ENCODE measurements at places on chromosomes 16 and 17.
A peak's percentile ranks its signal among the peaks of the same experiment; 100 is the strongest.

DNA sequence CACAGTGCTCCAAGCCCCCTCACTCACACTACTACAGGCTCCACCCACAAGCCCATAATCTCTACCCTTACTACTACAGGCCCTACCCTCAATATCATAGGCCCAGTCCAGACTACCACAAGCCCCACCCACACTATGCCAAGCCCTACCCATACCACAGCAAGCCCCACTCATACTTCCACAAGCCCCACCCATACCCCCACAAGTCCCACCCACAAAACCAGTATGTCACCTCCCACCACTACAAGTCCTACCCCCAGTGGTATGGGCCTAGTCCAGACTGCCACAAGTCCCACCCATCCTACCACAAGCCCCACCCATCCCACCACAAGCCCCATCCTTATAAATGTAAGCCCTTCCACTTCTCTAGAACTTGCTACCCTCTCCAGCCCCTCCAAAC, 13.8 kb downstream of the RIPOR1 start:
- H3K27me3 ChIP-seq, result no peaks in the 10 kb centered on the region
- H3K36me3 ChIP-seq, result no peaks in the 10 kb centered on the region
- DNase-seq, result no peak
- H3K27ac ChIP-seq, result no peak overlapping the region
- H3K4me1 ChIP-seq, result peaks cover 13% of the 10 kb centered on the region
- H3K4me3 ChIP-seq, result no peak overlapping the region

GRCh38 chr16:53154513-53154912, 99.7 kb downstream of the CHD9 start:
- H3K4me1 ChIP-seq, result no peaks in the 10 kb centered on the region
- H3K36me3 ChIP-seq, result no peaks in the 10 kb centered on the region
- no peak overlapping the region for H3K4me3 ChIP-seq
- no peaks in the 10 kb centered on the region for H3K27me3 ChIP-seq
- no peak for DNase-seq
- no peak overlapping the region for H3K27ac ChIP-seq

- DNase-seq, result no peak
- H3K27me3 ChIP-seq, result no peaks in the 10 kb centered on the region
- H3K36me3 ChIP-seq, result no peaks in the 10 kb centered on the region
- no peak overlapping the region for H3K4me3 ChIP-seq
- peaks cover 7% of the 10 kb centered on the region for H3K4me1 ChIP-seq
Observed at GRCh38 chr17:50363217-50364060, 9.5 kb downstream of the MRPL27 start.

- no peak for DNase-seq
- H3K36me3 ChIP-seq, result no peaks in the 10 kb centered on the region
- no peaks in the 10 kb centered on the region for H3K27me3 ChIP-seq
- peaks cover 6% of the 10 kb centered on the region for H3K4me1 ChIP-seq
- H3K4me3 ChIP-seq, result no peak overlapping the region
Observed at GRCh38 chr17:40188694-40189093, 11.4 kb downstream of the RAPGEFL1 start.

DNA sequence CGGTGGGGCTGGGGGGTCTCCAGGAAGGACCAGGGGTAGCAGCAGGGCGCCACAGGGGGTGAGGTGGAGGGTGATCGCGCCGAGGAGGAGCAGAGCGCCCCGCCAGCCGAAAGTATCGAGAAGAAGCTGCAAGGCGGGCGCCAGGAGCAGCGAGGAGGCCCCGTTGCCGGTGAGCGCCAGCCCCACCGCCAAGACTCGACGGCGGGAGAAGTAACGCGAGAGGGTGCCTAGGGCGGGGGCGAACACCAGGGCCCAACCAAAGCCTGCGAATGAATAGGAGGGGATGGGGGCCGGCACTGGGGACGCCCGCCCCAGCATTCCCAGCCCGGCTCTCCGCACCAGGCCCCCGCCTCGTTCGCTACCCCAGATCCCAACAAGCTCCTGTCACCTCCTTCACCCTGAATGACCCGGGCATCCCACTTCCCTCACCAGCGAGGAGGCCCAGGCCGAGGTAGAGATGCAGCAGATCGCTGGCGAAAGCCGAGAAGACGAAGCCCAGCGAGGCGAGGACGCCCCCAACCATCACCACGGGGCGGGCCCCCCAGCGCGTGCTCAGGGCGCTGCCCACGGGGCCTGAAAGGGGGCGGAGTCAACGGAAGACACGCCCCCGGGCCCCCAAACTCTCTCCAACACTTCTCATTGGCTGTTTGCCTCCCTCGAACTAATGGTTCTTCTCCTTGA, 1.3 kb downstream of the SLC16A11 start:
- H3K4me3 ChIP-seq, result peak overlapping the region; percentile 51
- H3K36me3 ChIP-seq, result no peaks in the 10 kb centered on the region
- DNase-seq, result no peak
- H3K27me3 ChIP-seq, result peaks cover 13% of the 10 kb centered on the region
- H3K27ac ChIP-seq, result no peak overlapping the region

DNA sequence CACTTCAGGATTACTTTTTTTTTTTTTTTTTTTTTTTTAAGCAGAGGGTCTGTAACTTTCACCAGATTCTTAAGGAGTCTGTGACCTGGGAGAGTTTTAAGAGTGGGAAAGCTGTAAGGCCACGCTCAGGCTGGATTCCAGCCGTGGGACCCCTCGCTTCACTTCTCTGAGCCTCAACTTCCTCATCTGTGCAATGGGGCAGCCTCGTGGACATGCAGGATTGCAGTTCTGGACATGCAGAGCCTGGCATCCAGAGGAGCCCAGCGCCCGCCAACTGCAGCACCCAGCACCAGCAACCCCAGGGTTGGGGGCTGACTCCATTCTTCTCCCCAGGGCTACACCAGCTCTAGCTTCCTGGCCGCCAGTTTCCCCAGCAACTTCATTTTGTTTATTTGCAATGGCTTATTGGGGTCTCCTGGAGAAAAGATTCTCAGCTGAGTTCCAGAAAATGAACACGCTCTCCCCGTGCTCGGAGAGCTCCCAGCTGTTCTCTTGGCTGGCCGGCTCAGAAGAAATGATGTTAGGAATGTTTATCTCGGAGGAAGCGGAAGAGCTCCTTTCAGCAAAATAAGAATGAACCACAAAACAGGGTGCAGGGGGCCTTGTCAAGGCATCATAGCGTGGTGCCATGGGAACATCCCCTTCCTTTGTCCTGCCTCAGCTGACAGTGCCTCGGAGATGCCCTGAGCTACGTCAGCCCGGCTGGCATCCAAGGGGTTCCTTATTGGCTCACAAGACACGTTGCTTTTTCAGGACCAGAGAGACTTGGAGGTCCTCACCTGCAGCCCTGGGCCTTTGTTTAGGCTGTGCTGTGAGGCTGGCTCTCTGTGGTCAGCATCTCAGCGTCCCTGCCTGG, 22.9 kb upstream of the ZCCHC14 start:
- no peak overlapping the region for H3K4me3 ChIP-seq
- no peak for DNase-seq
- no peaks in the 10 kb centered on the region for H3K4me1 ChIP-seq
- no peaks in the 10 kb centered on the region for H3K27me3 ChIP-seq
- H3K36me3 ChIP-seq, result no peaks in the 10 kb centered on the region

DNA sequence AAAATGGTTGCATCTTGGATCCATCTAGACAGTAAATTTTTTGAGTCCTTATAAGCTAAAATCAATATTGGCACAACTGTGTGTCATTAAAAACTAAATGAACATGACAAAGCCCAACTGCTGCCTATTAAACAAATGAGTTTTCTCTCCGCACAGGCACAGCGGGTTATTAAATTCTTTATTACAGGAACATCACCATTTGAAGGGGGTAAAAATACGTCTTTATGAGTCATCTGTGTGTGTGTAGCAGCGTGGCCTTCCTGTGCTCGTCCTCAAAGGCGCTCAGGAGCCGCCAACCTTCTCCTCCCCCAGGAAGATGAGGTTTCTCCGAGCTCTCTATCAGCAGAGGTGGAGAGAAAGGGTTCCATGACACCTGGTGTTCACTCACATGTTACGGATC, 62.6 kb upstream of the SDK2 start:
- H3K4me1 ChIP-seq, result no peaks in the 10 kb centered on the region
- no peaks in the 10 kb centered on the region for H3K36me3 ChIP-seq
- no peak overlapping the region for H3K27ac ChIP-seq
- no peak overlapping the region for H3K4me3 ChIP-seq

DNA sequence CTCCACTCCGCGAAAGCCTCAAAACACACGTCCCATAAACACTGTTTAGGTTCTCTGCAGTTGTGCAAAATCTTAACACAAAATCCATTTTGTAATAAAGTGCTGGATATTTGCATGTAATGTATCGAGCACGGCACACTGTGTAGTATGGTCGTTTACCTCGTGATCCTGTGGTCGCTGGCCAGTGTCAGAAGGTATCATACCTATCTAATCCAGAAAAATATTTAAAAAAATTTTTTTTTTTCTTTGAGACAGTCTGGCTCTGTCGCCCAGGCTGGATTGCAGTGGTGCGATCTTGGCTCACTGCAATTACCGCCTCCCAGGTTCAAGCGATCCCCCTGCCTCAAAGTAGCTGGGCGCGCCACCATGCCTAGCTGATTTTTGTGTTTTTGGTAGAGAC, 996 bp downstream of the RPL38 start:
- H3K4me1 ChIP-seq, result peaks cover 18% of the 10 kb centered on the region
- no peak for DNase-seq
- H3K36me3 ChIP-seq, result no peaks in the 10 kb centered on the region
- H3K27ac ChIP-seq, result peak overlapping the region; percentile 90

GRCh38 chr16:12336141-12336540, 359.6 kb downstream of the SNX29 start:
- DNase-seq, result no peak
- no peaks in the 10 kb centered on the region for H3K36me3 ChIP-seq
- no peak overlapping the region for H3K27ac ChIP-seq
- no peak overlapping the region for H3K4me3 ChIP-seq

GRCh38 chr17:60971515-60972369, 294.1 kb downstream of the BCAS3 start:
- H3K36me3 ChIP-seq, result no peaks in the 10 kb centered on the region
- no peak overlapping the region for H3K27ac ChIP-seq
- H3K4me3 ChIP-seq, result no peak overlapping the region

DNA sequence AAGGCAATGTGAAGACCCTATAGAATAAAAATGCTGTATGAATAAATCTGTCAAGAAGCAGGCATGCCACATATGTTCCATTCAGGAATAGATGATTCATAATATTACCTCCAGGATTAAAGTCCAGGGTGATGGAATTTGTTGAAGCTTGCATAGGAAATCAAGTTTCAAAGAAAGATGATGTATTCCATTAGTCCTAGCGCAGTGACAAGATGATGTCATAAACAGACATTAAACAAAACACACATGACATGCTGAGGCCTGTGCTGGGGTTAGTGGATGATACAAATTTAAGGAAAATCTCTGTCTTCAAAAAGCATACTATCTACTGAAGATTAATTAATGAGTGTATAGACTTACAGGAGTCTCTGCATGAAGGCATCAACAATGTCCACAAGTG, 1025.2 kb downstream of the CDH11 start:
- no peaks in the 10 kb centered on the region for H3K27me3 ChIP-seq
- DNase-seq, result no peak
- no peaks in the 10 kb centered on the region for H3K4me1 ChIP-seq
- no peak overlapping the region for H3K4me3 ChIP-seq
